Stimulated activated CD4-positive, alpha-beta T cell treated with anti-CD3 and anti-CD28 coated beads, Interleukin-15, amount 100 ng/mL, for 24 hours (primary cell): ENCODE measurements at places on chromosomes 1 and 21.

GRCh38 chr21:21547368-21547953 lies 549.3 kb downstream of the NCAM2 start:
- DNase-seq, result no peak

GRCh38 chr1:219813294-219813693 lies 115.1 kb downstream of the SLC30A10 start:
- DNase-seq, result no peak

DNA sequence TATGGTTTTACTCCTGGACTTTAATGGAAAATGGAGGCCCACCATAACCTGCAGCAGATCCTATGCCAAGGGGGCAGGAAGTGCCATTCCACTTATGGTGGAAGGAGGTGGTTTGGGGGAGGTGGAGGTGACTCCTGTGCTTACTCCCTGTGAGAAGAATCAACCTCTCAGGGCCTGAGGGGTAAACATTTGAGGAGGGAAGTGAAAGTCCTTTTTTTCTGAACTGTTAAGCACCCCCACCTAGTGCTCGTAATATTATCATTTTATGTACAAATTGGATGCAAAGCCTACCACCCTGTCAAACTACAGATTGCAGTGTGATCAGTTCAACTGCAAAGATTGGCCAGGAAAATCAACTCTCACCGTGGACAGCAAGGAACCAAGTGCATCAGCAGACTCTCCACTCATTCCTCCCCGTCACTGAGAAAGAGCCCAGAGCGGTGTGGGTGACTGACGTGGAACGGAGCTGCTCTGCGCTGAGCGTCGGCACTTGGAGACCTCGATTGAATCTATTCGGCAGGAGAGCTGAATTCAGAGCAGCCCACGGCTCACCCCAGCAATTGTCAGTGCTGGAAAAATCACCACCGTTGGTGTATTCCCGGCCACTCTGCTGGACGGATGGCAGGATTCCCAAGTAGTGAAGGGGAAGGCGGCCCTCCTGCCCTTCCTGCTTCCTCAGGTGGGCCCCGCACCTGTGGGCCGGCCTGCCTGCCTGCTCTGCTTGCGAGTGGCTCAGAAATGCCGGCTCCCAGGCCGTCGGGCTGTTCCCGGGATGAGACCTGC lies 46.8 kb upstream of the COX20 start:
- no peak for DNase-seq

DNA sequence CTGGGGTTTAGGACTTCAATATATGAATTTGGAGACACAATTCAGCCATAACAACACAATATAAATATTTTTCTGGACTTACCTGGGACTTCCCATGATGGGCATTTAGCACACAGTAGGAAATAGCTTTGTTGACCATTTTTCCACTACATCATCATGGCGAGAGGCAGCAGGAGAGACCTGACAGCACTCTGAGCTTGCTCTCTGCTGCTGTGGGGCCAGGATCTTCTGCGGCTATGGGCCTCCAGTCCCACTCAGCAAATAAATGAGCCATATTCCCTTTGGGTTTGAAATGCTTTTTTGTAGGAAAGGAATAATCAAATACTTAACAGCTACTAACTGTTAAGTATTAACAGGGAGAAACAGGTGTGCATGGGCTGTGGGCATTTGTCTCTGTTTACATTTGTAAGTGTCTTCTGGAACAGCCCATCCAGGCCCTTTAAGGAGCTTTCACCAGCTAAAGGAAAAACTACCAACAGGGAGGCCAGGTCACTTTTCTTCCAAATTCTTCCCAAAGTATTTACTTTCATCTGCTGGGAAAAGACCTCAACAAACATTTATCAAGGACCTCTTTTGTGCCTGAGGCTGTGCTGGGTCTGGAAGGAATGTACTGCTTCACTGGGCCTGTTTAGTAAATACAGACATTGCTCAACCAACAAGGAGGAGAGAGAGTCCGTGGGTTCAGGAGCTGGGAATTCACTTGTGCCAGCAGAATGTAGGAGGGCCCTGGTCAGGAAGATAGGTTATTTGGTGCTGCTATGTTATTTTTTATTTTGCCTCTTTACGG lies 133.2 kb downstream of the LRIG2 start:
- no peak for DNase-seq

DNA sequence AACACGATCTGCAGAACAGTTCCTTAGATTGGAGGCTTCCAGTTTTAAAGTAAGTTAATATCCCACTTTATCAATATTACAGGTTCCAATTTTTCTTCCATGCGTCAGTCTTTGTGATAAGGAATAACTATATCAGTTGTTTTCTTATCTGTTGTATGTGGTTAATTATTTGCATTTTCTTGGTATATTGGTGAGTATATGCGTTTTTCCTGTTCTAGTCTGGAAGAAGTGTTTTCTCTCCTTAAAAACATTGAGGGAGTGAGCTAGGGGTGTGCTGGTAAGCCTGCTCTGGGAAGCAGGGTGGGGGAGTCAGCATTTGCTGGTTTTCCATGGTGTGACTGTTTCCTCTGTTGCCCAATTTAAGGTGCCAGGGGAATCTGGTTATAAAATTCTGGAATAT lies 50.2 kb upstream of the KIF1B start:
- no peak for DNase-seq

- DNase-seq, result no peak
Observed at GRCh38 chr1:208855403-208855802, 611.2 kb upstream of the PLXNA2 start.

- no peak for DNase-seq
Observed at GRCh38 chr1:95308276-95309030, 74.4 kb downstream of the RWDD3 start.

DNA sequence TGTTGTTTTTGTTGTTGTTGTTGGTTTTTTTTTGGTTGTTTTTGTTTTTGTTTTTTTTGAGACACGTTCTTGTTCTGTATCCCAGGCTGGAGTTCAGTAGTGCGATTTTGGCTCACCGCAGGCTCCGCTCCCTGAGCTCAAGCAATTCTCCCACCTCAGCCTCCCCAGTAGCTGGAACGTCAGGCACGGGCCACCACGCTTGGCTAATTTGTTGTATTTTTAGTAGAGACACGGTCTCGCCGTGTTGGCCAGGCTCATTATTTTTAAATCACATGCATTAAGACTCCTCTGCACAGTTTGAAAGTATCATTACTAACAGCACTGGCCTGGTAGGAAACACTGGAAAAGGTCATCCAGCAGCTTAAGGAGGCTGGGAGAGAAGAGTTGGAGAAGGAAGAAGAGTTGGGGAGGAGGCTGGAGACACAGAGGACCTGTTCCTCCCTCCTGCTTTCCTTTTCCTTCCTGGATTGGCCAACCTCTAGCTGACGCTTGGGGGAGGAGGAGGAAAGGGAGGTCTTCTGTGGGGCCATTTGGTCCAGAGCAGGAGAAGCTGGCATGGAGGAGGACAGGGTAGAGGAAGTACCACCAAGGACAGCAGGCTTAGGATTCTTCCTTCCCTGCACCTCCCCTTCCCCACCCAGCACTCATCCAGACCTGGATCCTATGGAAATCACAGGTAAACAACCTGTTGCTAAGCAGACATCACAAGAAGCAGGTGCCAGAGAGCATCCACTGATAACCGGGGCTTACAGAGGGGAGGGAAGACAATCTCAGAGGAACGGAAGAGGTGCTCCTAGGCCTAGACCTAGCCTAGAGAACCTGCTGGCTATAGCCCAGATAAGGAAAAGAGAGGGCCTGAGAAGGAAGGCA lies 71.9 kb upstream of the GOLT1A start:
- DNase-seq, result no peak

GRCh38 chr1:158059984-158060383 lies 66.5 kb downstream of the KIRREL1 start:
- DNase-seq, result no peak

DNA sequence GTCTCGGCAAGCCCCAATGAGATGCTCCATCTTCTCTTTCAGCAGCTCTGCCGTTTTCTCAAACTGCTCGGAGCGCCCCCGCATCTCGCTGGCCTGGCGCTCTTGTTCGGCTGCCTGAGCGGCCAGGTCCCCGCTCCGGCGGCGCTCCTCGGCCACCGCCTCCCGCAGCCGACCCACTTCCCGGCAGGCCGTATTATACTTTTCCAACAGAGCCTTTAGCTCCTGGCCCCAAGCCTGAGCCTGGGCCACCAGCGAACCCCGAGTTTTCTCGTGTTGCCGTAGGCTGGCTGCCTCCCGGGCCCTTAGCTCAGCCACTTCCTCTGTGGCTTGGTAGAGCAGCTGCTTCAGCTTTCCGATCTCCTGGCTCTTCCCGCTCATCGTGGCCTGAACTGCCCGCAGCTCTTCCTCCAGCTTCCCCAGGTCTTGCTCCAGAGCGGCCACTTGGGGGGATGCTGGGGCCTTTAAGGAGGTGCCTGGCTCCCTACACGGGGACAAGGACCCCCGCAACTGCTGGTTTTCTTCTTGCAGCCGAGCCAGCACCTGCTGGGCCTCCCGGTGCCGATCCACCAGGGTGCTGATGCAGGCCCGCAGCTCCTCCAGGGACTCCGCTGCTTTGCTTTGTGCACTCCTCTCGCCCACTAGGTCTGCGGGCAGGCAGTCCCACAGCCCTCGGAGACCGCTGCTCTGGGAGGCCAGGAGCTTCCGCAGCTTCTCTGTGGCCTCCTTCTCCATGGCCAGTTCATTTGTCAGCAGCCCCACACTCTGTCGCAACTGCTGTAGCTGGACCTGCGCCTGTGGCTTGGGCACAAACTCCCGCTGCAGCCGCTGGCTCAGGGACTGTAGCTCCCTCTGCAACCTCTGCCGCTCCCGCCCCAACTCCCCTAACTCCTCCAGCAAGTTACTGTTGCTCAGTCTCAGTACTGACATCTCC lies 13.4 kb upstream of the PIAS3 start:
- peak; percentile 57 for DNase-seq

- peak; percentile 33 for DNase-seq
Observed at GRCh38 chr1:184941735-184942134, 32.6 kb downstream of the NIBAN1 start.

DNA sequence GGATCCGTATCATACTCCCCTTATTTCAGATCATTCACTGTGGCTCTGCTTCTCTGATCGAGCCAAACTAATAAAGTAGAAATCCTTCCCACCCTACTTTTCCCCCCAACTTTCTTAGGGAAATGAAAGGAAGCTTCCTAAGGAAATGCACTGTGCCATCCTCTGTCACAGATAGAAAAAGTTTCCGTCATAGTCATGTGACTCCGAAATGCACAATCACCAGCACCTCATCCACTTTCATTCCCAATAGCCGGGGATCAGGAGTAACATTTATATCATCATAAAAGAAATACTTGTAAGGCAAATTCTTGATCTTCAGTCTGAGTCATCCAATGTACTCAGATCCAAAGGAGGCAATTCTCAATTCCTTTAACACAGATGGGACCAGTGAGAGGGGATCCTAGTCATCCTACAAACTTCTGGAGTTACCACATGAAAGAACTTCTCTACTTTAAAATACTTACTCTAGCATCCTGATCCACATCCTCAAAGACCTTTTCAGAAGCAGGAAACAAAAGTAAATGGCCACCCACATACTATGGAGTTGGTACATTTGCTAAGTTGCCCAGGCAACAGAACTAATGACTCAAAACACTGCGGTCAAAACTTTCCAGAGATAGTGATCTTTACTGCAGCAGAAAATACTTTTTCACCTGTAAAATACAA lies 97.8 kb upstream of the ZC3H11B start:
- DNase-seq, result no peak

GRCh38 chr1:90391126-90391525 lies 326.0 kb downstream of the BARHL2 start:
- no peak for DNase-seq

DNA sequence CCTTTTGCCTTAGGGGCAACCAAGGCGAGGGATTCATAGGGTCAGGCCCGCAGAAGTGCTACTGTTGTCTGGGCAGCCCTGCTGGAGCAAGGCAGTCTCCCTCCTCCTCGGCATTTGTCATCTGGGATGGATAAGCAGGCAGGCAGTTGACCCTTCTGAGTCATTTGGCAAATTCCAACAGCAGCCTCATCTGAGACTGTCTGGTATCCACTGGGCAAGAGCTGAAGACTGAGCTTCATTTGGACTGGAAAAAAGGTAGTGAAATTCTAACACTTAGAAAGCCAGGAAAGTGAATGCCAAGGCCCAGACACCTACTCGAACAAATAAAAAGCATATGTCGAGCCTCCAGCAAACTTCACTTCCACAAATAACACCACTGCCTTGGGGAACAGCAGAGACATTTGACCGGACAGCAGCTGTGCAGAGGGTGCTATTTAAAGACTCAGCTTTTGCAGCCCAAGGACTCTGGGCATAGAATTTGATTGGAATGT lies 4.0 kb upstream of the ZBTB40 start:
- DNase-seq, result no peak
